ENCODE measurements at places on chromosomes 4 and X.

- no peak for DNase-seq
Observed at GRCh38 chr4:81465406-81466340, 6.0 kb downstream of the RASGEF1B start.

- DNase-seq: no peak
Observed at GRCh38 chr4:92100975-92101374, 202.8 kb upstream of the GRID2 start.

DNA sequence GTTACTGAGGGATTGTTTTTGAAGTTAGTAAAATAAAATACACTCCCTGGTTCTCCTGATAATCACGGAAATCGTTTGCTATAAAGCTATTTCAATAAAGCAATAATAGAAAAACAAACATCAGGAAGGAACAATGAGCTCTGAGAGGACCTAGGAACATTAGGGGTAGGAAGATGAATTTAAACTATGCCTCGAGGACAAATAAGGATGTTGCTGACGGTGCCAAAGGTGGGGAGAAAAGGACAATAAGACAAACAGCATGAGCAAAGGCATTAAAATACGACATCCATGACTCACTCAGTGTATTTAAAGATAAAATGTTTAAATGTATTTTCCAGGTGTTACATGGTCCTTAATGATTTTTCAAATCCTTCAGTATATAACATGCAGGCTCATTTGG is 110.3 kb downstream of the MTNR1A start:
- no peak for DNase-seq

DNA sequence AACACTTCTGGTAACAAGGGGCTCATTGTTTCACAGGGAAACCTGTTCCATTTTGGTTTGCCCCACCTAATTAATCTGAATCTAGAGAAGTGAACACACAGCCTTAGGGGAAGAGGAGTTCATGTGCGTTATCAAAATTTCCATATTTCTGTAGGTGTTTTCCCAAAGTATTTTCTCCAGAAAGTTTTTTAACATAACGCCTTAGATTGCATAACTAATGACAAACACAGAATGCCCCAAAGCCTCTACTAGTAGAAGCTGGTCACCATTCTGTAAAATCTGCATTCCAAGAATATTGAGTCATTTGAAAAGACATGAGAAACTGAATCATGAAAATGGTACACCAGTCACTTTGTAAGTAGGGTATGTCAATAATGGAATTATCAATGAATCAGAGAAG is 41.1 kb downstream of the IL13RA2 start:
- DNase-seq: peak; percentile 40

DNA sequence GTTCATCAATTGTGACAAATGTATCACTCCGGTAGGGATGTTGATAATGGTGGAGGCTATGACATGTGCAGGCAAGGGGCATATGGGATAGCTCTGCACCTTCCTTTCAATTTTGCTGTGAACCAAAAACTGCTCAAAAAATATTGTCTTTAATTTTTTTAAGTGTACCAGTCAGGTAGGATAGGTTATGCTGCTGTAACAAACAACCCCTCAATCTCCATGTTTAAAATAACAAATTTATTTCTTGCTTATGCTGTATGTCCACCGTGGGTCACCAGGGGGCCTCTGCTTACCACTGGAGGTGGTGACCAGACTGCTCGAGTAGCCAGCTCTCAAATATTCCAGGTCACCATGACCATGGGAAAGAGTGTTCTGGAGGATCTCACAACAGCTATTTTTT is 23.4 kb upstream of the MSX1 start:
- DNase-seq: no peak
